ENCODE measurements at places on chromosomes 12 and 14. TPM values are rescaled to one million over a fixed set of nuclear protein-coding genes. Genes with fewer than 3 reads are reported as not detected.

RTL1 gene
- total RNA-seq, result not detected

GRCh38 chr12:124225730-124226129 is 69.2 kb upstream of the RFLNA start:
- no peaks in the 10 kb centered on the region for H3K36me3 ChIP-seq
- H3K4me1 ChIP-seq, result peaks cover 29% of the 10 kb centered on the region
- H3K27me3 ChIP-seq, result peaks cover 24% of the 10 kb centered on the region
- DNase-seq, result no peak
- H3K4me3 ChIP-seq, result no peak overlapping the region

DNA sequence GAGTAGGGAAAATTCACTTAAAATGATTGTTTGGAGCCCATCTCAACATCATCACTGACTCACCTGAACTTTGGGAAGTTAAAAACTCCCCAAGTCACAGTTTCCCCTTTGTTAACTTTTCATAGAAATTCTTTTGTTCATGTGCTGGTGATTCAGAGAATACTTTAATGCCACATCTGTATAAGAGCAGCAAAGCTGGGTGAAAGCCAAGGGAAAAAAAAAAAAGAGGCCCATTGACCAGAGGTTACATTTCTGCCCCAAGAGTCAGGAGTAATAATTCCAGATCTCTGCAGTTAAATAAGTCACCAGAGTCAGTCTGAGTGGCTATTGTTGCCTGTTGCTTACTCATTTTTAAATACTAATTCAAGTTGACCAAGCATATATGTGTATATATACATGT is 136.4 kb upstream of the LGR5 start:
- no peaks in the 10 kb centered on the region for H3K4me1 ChIP-seq
- H3K27me3 ChIP-seq, result no peaks in the 10 kb centered on the region
- H3K36me3 ChIP-seq, result no peaks in the 10 kb centered on the region
- H3K27ac ChIP-seq, result no peak overlapping the region
- no peak overlapping the region for H3K4me3 ChIP-seq

DNA sequence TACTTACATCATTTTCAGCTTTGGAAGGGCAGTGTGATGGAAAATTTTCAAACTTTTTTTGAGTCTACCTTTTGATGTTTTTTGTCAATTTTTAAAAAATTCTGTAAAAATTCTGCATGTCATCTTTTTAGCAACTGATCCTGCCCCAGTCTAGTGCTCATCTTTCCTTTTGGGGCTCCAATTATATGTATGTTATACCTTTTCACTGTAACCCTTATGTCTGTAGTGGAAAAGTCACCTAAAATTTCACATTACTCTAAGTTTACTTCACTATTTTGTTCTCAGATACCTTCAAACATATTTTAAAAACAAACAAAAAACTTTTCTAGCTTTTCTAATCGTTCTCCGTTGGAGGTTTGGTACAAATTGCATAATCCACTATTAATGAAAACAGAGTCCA is 32.5 kb upstream of the MYRFL start:
- H3K4me3 ChIP-seq, result no peak overlapping the region
- no peaks in the 10 kb centered on the region for H3K4me1 ChIP-seq
- H3K36me3 ChIP-seq, result peaks cover 47% of the 10 kb centered on the region
- no peaks in the 10 kb centered on the region for H3K27me3 ChIP-seq

DNA sequence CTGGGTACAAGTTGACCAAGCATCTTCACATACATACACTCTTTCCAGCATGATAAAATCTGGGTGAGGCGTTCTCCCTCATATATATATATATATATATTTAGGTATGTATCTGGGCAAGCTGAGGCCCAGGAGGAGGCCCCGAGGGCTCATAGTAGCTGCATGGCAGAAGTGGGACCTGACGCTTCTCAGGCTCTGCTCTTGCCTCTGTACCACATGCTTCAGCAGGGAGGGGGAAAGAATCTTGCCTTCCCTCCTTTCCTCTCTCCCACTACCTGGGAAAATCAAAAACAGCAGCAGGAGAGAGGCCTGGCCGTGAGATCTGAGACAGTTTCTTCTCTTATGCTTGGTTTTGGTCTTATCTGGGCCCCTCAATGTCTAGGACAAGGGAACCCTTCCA is 9.2 kb downstream of the PPP1R1A start:
- peaks cover 10% of the 10 kb centered on the region for H3K27me3 ChIP-seq
- peaks cover 3% of the 10 kb centered on the region for H3K36me3 ChIP-seq
- DNase-seq, result no peak
- no peak overlapping the region for H3K27ac ChIP-seq

DNA sequence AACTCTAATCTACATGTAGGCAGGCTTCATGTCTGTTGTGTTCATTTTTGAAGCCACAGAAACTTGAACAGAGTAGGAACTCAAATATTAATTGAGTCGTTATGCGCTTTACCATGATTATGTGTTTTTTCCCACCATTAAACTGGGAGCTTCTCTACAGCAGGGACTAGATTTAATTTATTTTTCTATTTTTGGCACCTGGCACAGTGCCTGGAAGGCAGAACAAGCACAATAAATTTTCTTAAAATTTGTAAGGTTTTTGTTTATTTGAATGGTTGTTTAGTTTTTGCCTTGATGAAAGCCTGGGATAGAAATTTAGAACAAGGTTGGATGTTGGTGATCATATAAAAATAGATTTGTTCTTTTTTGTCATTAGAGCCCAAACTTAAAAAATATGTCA is 221.7 kb upstream of the PLEKHG7 start:
- peaks cover 9% of the 10 kb centered on the region for H3K4me1 ChIP-seq
- no peak overlapping the region for H3K4me3 ChIP-seq
- H3K27ac ChIP-seq, result no peak overlapping the region
- H3K36me3 ChIP-seq, result peaks cover 9% of the 10 kb centered on the region

All from activated CD8-positive, alpha-beta T cell treated with anti-CD3 and anti-CD28 coated beads, Interleukin-2, amount 10 ng/mL, durations not matched to agents 7 days and 5 days (primary cell).